T-helper 2 cell treated with Interferon-gamma antibody and Interleukin-4, amounts not matched to agents 5 μg/mL and 100 μg/mL, for 36 hours (primary cell): ENCODE measurements at places on chromosomes 2 and 18.

- DNase-seq: no peak
These were observed 121.2 kb downstream of the EPB41L3 start for GRCh38 chr18:5422626-5423025.

DNA sequence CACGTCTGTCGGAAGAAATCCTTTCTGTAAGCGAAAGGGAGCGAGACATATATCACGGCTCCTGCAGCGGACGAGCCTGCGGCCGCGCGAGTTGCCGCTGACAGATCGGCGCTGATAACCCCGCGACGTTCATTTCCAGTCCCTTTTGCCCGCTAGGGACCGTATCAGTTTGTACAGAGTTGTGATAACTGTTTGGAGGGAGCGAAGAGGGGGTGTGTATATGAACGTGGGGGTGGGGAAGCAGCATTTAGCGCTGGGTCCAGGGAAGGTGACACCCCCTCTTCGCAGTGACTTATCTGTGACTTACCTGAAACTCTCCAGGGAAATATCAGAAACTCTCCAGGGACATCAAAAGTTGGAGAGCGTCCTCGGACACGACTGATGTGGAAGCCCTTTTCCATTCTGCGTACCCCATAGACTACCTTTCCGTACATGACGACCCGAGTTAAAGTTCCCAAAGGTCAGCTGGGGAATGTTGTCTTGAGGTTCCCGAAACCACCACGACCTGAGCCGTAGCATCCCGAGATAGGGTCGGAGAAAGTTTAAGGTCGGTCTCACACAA lies 948 bp upstream of the GATA6 start:
- no peak for DNase-seq

DNA sequence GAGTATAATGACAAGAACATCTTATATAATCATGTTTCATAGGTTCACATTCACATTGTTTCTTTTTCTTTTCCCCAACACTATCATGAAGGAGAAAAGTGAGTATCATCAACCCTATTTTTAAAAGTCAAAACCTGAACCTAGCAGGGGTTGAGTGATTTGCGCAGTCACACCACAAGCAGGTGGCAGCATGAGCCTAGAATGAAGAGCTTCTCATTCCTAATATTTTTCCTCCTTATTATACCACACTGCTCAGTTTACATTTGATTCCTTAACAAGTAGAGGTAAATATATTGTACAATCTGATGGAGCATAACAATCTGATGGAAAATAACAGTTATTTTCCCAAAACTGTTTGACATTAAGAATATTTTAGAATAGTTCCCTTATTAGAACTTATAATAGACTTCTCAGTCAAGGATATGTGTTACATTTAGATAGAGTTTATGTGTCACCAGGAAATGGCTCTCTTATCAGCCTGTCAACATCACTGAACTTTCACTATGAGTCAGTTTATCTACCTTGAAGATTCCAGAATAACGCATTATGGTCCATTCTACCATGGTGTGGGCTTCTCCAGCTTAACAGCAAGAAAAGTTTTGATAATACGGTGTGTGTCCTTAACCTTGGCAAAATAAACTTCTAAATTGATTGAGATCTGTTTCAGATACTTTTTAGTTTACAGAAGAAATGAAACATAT lies 119.5 kb downstream of the NEB start:
- DNase-seq: peak; percentile 20

- no peak for DNase-seq
These were observed 619.0 kb downstream of the SLC4A3 start for GRCh38 chr2:220246386-220246785.

DNA sequence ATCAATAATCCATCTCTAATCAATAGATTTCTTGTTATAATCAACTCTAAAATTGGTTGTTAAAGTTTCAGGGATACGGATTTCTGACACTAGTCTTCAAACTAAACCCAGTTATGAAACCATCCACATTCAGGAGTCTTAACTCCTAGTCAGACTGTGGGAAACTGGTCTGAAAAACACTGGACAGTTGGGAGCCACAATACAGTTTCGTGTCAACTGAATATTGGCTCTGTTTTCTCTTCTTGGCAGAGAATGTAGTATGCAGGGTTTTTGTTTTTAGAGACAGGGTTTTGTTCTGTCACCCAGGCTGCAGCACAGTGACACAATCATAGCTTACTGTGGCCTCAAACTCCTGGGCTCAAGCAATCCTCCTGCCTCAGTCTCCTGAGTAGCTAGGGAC lies 123.1 kb downstream of the RTTN start:
- DNase-seq: no peak

DNA sequence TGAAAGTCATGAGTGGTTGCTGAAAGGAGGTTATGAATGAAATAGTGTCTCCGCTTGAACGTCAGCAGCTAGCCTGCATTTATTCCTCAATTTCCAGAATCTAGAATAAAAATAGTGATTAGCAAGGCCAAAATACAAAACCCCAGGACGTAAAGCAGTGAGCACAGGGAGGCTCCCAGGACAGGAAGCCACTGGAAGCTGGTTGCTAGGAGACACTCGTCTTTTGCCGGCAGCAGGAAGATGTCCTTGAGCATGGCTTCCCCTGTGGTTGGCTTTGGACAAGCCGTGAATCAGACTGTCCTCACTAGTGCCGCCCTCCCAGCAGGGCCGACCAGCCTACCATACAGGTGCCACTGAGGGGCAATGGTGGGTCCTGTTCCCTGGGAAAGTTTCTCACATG lies 374.4 kb downstream of the MTX2 start:
- DNase-seq: no peak

- DNase-seq: no peak
These were observed 384.4 kb downstream of the EIPR1 start for GRCh38 chr2:2993172-2993692.

DNA sequence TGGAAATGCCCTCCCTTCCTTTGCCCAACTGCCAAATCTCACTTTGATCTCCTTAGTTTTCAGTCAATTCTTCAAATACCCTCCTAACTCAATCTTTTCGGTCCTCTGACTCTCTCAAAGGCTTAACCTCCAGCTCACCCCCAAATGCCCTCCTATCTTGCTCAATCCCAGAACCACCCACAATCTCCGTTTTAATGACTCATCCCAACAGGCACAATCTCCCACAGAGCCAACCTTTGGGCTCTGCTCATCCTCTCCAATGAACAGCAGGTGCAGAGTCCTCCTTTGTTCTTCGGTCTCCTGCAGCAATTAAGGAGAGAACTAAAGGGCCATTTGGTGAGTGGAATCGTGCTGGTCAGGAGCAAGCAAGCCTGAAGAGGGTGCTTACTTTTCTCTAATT lies 366.1 kb upstream of the CRIM1 start:
- DNase-seq: no peak

- no peak for DNase-seq
These were observed 14.7 kb downstream of the CUL3 start for GRCh38 chr2:224570328-224570993.

DNA sequence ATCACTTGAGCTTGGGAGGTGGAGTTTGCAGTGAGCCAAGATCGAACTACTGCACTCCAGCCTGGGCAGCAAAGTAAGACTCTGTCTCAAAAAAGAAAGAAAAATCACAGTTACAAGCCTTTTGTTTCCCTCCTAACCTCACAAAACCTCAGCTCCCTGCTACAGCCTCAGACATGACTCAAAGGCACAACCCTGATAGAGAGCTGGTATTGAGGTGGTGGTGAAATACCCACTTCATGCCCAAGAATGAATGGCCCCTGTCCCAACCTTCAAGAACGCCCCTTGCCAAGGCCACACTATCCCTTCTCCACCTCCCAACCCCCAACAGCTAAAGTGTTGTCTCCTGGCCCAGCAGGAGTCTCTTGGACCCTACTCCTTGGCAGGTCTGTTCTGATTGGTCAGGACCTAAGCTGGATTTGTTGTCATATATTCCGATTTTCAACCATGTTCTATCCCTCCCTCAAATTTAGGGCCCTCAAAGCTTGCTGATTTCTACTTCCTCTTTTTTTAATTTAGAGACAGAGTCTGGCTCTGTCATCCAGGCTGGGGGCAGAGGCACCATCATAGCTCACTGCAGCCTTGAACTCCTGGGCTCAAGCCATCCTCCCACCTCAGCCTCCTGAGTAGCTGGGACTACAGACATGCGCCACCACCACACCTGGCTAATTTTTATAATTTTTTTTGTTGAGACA lies 61.9 kb upstream of the BZW1 start:
- DNase-seq: no peak

- DNase-seq: no peak
These were observed 108.5 kb downstream of the CTAGE1 start for GRCh38 chr18:22309191-22309590.

DNA sequence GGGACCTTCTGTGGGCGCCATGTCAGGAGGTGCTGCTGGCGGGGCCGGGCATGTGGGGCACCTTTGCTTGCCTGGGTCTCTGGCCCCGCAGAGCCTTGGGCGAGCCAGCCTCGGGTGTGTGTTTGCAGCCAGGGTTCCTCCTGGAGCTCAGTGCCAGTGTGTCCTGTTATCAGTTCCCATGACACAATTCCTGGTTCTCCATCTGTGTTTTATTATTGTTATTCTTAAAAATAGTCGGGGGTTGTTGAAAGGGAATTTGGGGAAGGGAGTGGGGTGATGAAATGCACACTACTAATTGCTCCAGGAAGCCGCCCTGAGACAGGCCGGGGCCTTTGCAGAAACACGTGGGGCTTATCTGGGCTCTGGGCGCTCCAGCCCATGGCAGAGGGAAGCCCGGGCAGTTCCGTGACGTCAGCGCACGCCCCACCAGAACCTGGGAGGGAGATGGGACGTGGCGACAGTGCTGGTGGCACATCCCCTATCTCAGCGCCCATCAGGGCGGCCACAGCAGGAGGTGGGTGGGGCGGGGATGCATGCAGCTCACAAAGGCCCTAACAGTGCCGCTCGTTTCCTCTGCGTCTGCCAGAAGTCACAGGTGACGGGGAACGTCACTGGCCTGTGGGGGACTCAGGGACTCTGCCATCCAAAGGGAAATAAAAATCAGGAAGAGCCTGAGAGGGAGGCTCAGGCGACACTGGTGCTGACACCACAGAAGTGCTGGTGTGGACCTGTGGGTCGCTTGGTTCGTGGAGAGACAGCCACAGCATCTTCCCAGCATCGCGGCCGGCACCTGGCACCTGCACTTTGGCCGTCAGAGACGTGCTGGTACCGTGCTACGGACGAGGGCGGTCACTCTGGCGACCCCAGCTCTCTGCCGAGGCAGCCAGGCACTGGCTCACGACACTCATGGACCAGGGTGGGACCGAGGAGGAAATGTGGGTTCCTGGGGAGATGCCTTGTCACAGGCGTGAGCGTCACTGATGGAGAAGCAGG lies 131.0 kb downstream of the NFATC1 start:
- no peak for DNase-seq

DNA sequence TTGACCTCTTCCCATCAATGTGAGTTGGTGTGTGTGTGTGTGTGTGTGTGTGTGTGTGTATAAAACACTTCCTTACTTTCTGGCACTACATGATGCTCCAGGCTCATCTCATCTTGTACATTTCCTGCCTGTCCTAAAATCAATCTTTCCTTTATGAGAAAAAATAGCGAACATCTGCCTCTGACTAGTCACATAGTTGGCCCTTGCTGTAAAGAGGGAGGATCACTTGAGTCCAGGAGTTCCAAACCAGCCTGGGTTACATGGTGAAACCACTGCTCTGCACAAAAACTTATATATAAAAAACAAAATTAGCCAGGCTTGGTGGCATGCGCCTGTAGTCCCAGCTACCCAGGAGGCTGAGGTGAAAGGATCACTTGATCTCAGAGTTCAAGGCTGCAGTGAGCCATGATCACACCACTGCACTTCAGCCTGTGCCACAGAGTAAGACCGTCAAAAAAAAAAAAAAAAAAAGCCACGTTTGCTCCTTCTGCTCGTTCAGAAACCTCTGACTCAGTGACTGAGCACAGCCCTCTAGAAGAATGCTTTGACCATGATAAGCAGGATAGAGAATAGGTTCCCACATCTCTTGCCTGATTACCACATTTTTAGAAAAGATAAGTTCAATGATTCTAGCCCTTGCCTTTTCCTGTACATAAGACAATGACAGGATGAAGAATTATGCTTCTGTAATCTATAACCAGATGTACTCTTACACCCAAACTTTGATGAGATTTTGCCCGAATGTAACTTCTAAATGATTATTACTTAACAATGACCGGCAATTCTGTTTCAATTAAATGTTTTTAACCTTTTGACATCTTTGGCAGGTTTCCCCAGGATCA lies 45.2 kb upstream of the ST3GAL5 start:
- peak; percentile 17 for DNase-seq

DNA sequence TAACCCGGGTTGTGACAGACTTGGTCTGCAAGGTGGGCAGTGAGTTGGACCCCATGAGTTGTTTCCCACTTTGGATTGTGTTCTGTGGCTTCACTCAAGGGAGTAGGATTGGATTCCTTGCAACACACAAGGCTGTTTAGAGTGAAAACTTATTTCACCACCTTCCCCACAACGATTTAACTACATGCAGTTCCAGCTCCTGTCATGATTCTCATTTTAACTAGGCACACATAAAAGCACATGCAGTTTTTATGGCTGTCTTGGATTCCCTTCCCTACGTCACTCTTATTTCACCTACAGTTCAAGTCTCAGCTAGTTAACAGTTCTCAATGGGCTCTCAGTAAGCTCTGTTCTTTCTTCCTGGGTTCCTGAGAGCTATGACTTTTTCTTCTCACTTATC lies 15.9 kb downstream of the EFEMP1 start:
- no peak for DNase-seq

GRCh38 chr2:150491943-150492342 lies 4.5 kb upstream of the RND3 start:
- DNase-seq: no peak

DNA sequence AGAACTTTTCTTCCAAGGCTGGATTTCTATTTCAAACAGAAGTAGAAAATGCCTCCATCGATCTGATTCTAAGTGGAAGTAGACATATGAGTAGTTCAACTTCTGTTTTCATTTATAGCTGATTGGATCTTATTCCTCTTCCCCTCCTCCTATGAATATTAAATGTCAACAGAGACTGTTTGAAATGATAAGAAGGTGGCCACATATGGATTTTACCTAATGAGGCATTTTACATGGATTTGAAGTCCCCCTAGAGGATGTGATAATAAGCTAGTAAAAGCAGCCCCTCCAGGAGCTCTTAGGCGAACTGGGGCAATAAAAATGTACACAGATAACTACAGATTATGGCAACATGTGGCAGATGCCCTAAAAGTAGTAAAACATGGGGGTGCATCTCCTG lies 71.0 kb downstream of the UPP2 start:
- DNase-seq: no peak

DNA sequence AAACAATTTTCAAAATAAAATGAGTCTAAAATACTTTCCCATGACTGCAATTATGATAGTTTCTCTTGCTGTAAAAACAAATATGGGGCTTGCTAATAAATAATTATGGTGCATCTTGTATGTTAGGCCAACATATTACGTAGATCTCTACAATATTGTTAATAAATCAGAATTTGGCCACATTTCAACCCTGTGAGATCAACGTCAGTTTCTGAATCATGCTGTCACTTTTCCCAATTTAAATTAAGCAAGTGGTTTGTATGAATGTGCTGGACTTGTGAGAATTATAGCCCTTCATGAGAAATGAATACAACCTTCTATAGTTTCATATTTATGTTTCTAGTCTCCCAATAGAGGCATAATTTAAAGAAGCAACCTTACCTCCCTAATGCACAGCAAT lies 808.9 kb downstream of the SUCLG1 start:
- DNase-seq: no peak
